ENCODE measurements at places on chromosomes 13 and 19.
A peak's percentile ranks its signal among the peaks of the same experiment; 100 is the strongest.

- DNase-seq: peak; percentile 63
These were observed 12.7 kb downstream of the KLHL26 start for GRCh38 chr19:18649371-18650020.

- DNase-seq: no peak
These were observed 4.1 kb downstream of the FPR2 start for GRCh38 chr19:51765086-51765485.

DNA sequence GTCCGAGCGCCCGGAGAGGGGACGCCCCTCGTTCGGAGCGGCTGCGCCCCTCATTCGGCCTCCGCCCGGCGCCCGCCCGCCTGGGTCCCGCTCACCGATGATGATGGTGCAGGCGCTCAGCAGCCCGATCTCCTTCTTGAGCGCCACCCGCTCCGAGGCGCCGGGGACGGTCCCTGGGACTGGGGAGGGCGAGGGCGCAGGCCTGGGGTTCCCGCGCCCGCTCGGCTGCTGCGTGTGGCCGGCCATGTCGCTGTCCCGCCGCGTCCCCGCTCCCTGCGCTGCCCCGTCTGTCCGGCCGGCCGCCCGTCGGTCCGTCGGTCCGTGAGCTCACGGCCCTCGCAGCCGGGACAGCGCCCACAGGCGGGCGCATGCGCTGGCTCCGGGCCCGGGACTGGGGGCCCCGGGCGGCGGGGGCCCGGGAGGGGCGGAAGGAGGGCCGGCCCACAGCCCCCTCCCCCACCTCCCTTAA is at the start of gene SLC7A10:
Gene SLC7A10, minus strand, starts transcription at position 393 of the 469 bp plus-strand sequence. Its CDS starts 147 bp downstream, at position 246.
- DNase-seq: no peak

- no peak for DNase-seq
These were observed 6.9 kb downstream of the NOSIP start for GRCh38 chr19:49573425-49573824.

GRCh38 chr13:48221686-48222187 is 11.3 kb upstream of the ITM2B start:
- DNase-seq: no peak

DNA sequence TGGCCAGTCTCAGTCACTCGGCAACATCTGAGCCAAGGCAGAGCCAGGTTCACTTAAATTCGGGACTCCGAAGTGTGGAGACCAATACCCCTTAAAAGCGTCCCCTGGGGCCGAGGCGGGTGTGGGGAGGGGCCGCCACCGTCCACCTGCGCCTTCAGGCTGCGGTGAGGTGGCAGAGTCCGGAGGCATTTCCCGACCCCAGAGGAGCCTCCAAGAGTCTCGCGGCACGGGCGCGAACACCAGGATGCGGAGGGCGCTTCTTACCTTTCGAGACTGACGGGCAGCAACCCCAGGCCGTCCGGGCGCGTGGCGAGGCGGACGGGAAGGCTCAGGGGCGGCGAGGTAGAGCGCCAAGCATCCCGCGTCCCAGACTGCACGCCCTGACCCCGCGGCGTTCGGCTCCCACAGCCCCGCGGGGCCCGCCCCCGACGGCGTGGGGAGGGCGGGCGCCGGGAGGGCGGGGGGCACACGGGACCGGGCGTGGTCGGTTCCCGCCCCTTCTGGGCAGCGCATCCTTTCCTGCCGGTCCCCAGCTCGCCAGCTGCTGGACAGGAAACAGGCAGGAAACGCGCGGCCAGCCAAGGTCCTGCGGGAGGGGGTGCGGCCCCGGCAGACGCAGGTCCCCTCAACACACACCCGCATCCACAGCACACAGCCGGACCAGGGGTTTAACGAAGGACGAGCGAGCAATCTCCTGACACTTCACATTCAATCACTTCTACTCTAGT is at the start of gene THSD1:
Gene THSD1, minus strand, starts transcription at position 406 of the 728 bp plus-strand sequence. CDS start 3,572 bp downstream, outside the sequence.
- peak; percentile 20 for DNase-seq

- no peak for DNase-seq
These were observed 104.6 kb downstream of the TEX26 start for GRCh38 chr13:31036731-31037695.

DNA sequence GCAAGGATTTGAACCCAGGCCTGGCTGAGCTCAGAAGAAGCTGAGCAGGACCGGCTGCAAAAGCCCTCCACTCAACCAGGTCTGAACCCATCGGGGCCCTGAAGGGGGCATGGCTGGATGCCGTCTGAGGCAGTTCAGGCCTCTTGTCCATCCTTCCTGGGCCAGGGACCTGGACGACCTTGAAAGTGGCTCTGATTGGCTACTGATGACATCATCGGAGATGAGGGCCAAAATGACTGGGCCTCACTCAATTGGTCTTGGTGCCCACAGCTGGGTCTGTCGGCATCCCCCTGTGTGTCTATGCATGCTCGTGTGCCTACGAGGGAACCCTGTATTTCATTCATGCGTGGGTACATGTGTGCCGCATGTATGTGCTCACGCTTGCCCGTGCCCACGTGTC is 71.8 kb downstream of the PTPRS start:
- no peak for DNase-seq

DNA sequence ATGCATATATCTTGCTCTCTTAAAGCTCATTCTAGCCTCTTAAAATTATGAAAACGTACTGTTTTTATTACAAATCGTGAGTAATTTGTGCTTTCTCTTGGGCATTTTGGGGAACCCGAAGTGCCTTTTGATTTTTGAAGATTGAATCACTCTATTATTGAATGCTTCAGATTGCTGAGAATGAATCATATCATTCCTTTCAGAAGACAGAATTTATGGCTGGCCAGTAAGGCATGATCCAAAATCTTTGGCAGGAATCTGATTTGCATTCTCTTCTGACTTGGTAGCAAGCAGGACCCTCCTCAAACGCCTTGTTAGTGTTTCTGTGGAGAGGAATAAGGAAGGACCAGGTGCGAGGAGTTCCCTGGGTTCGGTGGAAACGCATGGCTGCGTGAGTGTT is 49.5 kb downstream of the STARD13 start:
- peak; percentile 92 for DNase-seq

- no peak for DNase-seq
These were observed 178.8 kb downstream of the VWA8 start for GRCh38 chr13:41782086-41782485.

DNA sequence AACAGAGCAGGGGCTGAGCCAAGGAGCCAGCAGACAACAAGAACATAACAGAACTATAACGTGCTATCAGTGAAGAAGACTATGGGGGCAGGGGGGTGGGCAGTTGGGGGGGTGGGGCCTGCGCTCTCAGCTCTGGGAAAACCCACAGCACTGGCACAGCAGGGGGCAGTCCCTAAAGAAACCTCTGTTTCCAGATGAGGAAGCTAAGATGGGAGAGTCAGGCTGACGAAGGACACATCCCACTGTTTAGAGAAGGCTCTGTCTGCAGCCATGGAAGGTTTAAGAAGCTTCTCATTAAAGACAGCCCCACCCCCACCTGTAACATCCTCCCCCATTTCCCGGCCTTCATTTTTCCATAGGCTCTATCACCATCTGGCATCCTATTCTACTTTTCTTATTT is 7.1 kb upstream of the DOCK9 start:
- no peak for DNase-seq

- no peak for DNase-seq
These were observed 7.5 kb upstream of the EPSTI1 start for GRCh38 chr13:42999491-42999890.

- DNase-seq: peak; percentile 4
These were observed 1.3 kb upstream of the KCNC3 start for GRCh38 chr19:50330365-50331078.

DNA sequence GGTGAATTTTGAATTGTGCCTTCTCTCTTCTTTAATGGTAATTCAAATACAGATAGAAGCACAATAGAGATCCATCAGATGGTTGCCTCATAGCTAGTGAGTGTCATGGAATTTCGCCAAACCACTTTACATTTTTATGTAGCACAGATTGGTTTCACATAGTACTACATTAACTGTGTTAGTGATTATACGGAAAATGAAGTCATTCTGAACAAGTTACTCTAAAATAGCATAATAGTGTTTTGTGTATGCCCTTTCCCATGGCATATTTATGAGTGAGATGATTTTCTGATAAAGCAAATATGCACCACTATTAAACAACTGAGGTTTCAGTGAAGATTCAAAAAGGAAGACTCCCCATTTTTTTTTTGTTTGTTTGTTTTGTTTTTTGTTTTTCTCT is 1623.5 kb downstream of the PCDH9 start:
- peak; percentile 90 for DNase-seq

- DNase-seq: no peak
These were observed 8.4 kb downstream of the CD22 start for GRCh38 chr19:35337097-35337983.

DNA sequence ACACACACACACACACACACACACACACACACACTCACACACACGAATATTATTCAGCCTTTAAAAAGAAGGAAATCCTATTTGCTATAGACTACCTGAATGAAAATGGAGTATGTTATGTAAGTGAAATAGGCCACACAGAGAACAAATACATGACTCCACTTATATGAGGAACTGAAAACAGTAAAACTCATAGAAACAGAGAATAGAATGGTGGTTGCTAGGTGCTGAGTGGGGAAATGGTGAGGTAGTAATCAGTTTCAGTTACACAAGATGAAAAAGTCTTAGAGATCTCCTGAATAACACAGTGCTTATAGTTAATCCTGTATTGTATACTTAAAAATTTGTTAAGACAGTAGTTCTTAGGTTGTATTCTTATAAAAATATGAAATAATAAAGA is 8.2 kb downstream of the ZNF677 start:
- DNase-seq: no peak

GRCh38 chr13:94596575-94596971 is 621 bp upstream of the TGDS start:
- no peak for DNase-seq

DNA sequence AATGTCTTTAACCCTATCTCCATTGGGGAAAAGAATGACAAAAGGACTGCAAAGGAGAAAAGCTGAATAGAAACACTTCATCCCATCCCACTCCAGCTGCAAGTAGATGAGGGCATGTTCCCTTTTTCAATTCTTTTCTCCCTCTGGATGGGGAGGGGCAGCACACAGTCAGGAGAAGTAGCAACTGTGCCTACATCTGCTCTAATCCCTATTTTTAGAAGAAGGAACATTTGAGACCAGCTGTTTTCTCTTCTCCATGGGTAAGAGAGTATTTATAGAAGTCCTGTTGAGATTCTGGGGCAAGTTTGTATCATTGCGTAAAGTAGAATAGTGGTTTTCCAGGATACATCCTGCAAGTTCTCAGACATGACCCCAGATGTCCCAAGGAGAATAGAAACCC is 9.3 kb upstream of the GTF3A start:
- no peak for DNase-seq

- DNase-seq: no peak
These were observed 1345.0 kb upstream of the SLC10A2 start for GRCh38 chr13:104411141-104411765.

DNA sequence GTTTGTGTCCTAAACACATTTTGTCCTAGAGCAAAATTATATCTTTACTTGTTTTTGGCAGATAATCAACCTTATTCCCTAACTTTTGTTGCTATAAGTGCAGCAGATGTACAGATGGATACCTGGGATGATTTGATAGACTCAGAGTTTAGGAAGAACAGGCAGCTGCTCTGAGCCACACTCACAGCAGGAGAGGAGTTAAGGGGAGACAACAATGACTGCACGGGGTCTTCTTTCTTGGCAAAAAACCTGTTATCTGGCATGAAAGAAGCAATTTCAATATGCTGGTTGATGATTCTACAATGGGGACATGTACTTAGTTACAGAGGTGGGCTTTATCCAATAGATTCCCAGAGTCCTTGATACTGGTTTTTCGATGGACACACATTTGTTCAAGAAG is 258.9 kb upstream of the PCDH9 start:
- no peak for DNase-seq

- no peak for DNase-seq
These were observed 499.7 kb downstream of the COG6 start for GRCh38 chr13:40155201-40155600.

GRCh38 chr13:57846600-57847173 is 215.1 kb downstream of the PCDH17 start:
- no peak for DNase-seq

GRCh38 chr13:50783066-50783465 is 60.4 kb downstream of the DLEU7 start:
- no peak for DNase-seq

GRCh38 chr19:47036097-47036651 is 12.2 kb downstream of the TMEM160 start:
- no peak for DNase-seq

DNA sequence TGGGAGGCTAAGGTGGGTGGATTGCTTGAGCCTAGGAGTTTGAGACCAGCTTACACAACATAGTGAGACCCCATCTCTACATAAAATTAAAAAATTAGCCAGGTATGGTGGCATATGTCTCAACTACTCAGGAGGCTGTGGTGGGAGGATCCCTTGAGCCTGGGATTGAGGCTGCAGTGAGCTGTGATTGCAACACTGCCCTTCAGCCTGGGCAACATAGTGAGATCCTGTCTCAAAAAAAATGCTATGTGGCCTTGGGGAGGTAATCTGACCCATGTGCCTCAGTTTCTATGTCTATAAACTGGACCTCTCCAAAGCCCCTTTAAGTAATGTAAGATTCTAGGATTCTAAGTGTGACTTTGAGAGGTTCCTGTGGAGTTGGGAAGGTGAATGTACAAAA is 25.2 kb downstream of the ARL11 start:
- no peak for DNase-seq

- no peak for DNase-seq
These were observed 68.1 kb downstream of the ARHGEF7 start for GRCh38 chr13:111183087-111183645.

DNA sequence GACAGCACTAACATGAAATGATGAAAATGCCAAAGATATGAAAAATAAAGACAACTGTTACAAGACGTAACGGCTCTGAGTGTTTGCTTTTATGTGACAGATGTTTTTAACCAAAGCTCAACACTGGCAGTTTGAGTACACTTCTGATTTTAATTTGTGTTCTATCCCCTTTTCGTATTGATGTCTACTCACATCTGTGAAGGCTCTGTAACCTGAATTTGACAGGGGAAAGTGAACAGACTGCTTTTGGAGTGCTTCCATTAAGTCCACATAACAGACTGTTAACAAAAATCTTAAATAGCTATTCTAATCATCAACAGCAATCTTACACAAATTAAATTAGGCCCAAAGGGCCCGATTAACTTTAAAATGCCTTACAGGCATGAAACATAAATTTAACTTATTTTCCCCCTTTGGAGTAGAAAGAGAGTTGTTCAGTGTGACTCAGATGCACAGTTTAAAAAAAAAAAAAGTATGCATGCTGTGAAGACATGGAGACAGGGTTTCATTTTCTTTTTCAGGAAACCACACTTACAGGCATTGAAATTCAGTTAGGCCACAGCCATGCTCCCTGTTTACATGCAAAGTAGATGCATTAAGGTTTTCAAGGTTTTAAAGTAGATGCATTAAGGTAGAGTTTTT is 16.3 kb upstream of the RNASEH2B start:
- peak; percentile 58 for DNase-seq

GRCh38 chr13:20420938-20421337 is 104.7 kb downstream of the CRYL1 start:
- no peak for DNase-seq

- DNase-seq: no peak
These were observed 604.4 kb upstream of the SPRY2 start for GRCh38 chr13:80945328-80945727.

All from fibroblast of upper back skin (primary cell).